ENCODE measurements at places on chromosomes 2 and 18.

GRCh38 chr18:22871809-22872525 lies 61.2 kb upstream of the RBBP8 start:
- DNase-seq: no peak

GRCh38 chr2:143435131-143435530 lies 305.9 kb downstream of the ARHGAP15 start:
- no peak for DNase-seq

DNA sequence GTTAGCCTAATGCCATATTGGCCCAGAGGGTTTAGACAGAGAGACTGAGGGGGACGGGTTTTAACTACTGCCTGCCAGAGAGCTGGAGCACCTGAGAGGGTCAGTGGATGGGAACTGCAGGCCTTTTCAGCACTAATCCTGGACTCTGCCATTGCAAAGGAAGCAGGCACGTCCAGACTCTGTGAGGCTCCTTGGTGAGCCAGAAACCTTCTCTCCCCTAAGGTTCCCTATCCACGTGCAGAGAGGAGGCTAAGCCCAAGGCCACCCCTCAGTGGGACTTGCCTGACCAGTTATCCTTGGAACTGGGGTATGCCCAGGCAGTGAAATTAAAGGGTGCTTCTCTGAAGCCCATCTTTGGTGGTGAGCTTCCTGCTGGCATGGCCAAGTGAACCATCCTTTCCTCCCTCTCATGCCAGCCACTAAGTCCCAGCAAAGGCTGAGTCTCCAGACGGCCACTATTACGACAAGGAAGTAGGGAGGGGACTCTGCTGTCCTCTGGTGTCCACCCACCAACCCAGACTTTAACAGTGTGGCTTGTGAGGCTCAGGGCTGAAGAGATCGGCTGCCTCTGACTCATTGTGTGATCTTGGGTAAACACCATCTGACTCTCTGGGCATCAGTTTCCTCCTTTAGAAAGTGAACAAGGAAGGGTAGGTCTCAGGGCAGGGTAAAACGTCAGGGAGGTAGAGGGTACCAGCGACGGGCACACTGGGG lies 3.9 kb upstream of the MLPH start:
- no peak for DNase-seq

DNA sequence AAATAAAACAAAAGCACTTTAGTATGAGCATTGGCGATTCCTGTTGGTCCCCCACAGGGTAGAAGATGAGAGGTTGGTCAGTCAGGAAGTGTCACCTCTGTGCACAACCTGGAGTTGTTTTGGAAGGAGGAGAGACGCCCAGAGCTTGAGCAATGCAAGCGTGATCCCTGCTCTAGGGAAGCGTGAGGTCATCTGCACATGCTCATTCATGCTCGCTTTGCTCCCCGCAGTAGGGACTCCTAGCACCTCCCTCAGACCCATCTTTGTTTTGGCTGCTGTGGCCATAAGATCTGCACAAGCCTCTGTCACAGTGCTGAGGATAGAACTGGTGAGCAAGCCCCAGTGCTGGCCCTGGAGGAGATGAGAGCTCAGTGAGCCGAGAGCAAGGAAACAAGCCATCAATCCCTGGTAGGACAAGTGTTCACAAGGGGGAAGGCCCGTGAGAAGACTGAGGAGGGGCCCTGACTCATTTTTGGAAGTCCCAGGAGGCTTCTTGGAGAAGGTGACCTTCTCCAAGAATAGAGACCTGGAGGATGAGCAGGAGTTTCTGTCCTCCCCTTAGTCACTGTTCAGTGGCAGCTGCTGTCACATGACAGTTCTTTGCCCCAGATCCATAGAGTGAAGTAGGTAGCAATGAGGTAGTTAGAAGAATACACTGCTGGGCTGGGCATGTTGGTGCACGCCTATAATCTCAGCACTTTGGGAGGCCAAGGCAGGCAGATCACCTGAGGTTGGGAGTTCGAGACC lies 13.3 kb upstream of the ATP8B1 start:
- DNase-seq: no peak

GRCh38 chr2:21072477-21073242 lies 28.8 kb upstream of the APOB start:
- DNase-seq: no peak

GRCh38 chr2:171102802-171103201 lies 57.9 kb downstream of the TLK1 start:
- DNase-seq: no peak

- DNase-seq: no peak
Observed at GRCh38 chr2:170026361-170026760, 151.6 kb upstream of the MYO3B start.

DNA sequence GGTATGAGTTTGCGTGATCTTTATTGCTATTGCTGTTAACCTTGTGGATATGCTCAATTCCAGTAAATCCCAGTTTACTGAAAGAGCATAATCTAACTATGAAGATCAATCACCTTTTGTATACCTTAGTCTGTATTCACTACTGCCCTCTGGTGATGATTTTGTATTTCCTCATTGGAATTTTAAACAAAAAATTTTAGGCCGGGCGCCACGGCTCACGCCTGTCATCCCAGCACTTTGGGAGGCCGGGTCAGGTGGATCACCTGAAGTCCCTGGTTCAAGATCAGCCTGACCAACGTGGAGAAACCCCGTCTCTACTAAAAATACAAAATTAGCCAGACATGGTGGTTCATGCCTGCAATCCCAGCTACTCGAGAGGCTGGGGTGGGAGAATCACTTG lies 5.1 kb downstream of the COMMD1 start:
- no peak for DNase-seq

GRCh38 chr2:121483021-121483420 lies 47.7 kb upstream of the RNU4ATAC start:
- DNase-seq: no peak

DNA sequence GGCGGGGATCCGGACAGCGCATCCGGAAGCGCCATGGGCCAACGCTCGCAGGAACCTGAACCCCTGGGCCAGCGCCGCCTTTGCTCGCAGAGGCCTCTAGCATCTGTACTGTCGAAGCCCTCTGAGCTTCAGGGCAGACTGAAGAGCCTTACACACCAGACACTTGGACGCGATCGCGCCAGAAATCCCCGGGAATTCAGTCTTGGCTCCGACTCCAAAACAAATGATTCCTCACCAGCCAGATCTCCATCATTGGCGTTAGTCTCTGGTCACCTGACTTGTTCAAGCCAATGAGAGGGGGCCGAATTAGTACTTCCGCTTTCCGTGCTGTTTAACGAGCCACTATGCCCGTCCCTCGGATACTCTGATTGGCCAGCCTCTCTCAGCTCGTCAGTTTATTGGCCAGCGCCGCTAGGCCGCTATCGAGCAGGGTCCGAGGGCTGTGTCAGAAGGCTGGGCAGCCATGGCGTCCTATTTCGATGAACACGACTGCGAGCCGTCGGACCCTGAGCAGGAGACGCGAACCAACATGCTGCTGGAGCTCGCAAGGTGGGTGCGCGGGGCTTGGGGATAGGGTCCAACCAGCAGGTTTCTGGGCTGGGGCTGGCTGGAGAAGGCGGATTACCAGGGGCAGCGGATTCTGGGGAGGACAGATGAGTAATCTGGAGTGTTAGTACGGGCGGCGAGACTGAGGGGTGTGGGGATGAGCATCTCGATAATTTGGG lies at the start of gene RNF181:
RNF181 (plus strand) TSS at position 445 of the 725 bp plus-strand sequence; CDS start at position 464, 19 bp downstream.
- peak; percentile 92 for DNase-seq

DNA sequence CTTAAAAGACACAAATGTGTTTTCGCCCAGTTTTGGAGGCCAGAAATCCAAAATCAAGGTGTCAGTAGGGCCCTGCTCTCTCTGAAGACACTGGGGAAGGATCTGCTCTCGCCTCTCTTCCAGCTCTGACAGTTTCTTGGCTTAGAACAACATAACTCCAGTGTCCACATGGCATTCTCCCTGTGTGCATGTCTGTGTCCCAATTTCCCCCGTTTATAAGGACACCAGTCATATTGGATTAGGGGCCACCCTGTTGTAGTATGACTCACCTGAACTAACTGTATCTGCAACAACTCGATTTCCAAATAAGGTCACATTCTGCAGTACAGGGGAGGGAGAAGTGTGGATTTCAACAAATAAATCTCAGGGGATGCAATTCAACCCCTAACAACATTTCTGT lies 263.2 kb downstream of the SS18 start:
- no peak for DNase-seq

DNA sequence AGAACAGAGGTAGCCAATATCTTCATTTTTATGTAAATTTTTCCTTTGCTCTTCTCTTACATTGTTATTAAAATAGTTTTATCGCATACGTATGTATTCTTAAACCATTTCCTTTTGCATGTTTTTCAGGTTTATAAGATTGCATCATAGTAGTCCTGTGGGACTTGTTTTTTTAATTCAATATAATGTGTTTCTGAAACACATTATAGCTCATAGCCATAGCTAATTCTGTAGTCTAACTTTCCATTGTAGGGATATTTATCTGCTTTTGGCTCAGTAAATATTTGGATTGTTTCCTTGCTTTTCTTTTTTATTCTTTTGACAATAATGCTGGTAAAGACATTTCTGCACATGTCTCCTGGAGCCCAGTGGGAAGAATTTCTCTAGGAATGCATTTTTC lies 484.3 kb downstream of the PTPRM start:
- no peak for DNase-seq

All from GF-D8 (cell line).